Lung (tissue), 17 donors: ENCODE measurements at places on chromosomes 7 and 10.

DNA sequence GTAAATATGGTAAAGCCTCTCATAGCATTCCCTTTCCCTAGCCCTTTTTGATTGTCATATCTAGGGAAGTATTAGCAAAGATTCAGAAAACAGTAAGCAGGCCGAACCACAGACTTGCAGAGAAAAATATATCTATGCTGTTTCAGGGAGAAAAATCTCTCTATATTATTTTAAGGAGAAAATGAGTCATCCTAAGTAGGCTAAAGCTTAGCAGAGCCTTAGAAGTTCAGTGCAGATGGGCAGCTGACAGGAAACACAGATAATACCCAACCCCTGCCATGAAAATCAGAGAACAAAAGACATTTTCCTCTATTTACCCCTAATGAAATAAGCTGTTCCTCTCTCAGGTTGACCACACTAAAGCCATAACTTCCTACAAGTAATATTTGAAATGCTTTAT lies 16.5 kb downstream of the C1QL3 start:
- no peak for DNase-seq

DNA sequence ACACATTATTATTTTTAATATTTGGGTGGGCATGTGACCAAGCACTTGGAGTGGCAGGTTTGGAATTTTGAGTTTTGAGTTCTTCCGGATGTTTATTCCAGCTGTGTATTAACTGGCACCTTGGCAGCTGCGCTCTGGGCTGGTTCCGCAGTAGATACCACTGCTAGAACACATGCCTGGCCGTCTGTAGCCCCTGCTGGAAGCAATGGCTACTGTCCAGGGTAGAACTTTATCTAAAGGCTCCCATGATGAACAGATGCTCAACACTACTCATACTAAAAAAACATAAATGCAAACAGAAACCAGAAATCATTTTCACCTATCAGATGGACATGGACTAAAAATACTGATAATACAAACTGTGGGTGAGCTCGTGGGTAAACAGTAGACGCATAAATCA lies 19.4 kb upstream of the SH3PXD2A start:
- DNase-seq, result peak; percentile 39

DNA sequence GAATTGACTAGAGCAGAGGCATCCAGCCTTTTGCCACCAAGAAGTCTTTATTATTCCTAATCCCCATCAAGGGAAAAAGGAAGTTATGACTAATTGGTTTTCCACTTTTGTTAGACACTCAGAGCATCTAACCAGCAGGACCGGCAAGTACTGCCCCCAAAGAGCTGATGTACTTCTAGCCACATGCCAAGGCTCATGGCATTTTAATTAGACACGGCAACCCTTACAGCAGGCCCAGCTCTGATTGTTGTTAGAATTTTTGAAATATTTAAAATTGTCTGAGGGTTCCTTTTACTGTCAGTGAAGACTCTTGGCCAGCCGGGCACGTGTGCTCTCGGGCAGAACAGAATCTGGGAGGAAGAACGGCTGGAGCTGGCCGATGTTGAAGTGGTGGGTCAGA lies 114.8 kb downstream of the SPAG6 start:
- DNase-seq, result no peak

- no peak for DNase-seq
Measured at GRCh38 chr7:20438694-20439376, 108.1 kb downstream of the ITGB8 start.
